Endothelial cell (in vitro differentiated cells): ENCODE measurements at places on chromosomes 12 and 14.
A peak's percentile ranks its signal among the peaks of the same experiment; 100 is the strongest.

DNA sequence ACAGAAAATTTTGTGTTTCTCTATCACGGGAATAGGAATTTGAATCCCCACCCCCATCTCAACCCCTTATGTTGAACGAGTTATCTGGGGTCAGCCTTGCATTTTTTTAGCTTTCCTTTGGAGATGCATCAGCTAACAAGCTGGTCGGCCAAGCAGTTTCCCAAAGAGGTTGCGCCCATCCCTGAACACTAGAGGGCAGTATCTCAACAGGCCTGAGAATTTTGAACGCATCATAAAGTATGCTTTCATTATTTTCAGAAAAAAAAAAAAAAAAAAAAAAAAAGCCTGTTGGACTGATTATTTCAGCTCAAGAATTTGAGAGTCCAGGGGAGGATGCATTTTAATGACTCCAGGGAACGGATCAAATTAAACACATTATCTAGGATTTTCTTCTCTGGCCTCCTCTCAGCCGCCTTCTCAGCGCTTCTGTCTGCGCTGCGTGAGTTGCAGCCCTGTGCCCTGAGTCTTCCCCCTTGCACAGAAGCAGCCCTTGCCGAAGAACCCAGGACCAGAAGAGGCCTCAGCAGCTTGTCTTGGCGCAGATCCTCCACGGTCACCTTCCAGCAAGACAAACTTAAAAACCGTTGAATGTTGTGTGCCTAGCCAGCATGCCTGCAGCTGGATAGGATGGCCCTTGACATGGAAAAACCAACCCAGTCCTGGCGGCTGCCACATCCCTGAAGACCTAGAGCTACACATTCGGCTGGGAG, 76.6 kb upstream of the GZMB start:
- DNase-seq: peak; percentile 60

- DNase-seq: peak; percentile 27
Measured at GRCh38 chr12:112716099-112717093, 75.2 kb upstream of the RPH3A start.

DNA sequence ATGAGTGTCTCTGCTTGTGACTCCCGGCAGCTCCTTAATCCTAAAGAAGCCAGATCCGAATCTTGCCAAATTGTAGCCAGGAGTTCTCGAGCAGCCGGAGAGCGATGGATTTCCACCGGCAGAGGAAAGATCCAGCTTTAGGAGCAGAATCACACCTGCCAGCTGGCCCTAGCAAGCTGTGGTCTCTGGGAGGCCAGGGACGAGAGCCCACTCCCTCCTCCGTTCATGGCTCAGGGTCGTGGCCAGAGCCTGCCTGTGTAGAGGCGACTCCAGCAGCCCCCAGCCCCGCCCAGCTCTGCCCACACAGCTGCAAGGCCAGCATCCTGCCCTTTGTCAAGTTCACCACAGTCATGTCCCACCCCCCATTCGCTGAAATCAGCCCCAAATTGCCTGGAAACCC, 121.0 kb downstream of the SCARB1 start:
- DNase-seq: no peak

- DNase-seq: no peak
Measured at GRCh38 chr12:45681465-45681864, 48.0 kb upstream of the ARID2 start.

- DNase-seq: no peak
Measured at GRCh38 chr12:5268424-5269210, 163.3 kb upstream of the NTF3 start.

DNA sequence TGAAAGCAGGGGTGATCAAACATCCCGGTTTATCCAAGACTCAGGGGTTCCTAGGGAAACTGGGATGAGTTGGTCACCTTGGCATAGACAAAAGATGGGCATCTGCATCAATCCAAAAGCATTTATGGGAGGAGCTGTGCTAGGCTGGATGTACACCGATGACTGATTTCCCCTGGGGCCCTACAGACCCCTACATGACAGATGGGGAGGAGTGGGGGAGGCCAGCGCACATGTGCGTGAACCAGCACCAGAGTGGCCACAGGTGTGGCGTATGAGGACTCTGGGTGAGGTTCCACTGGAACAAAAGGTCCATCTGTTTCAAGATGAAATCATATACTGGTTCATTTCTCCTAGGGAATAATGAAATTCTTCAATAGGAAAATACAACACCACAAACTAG, 210.4 kb downstream of the ITPR2 start:
- no peak for DNase-seq

GRCh38 chr14:95683793-95684192, 2.4 kb upstream of the TCL1B start:
- DNase-seq: no peak

DNA sequence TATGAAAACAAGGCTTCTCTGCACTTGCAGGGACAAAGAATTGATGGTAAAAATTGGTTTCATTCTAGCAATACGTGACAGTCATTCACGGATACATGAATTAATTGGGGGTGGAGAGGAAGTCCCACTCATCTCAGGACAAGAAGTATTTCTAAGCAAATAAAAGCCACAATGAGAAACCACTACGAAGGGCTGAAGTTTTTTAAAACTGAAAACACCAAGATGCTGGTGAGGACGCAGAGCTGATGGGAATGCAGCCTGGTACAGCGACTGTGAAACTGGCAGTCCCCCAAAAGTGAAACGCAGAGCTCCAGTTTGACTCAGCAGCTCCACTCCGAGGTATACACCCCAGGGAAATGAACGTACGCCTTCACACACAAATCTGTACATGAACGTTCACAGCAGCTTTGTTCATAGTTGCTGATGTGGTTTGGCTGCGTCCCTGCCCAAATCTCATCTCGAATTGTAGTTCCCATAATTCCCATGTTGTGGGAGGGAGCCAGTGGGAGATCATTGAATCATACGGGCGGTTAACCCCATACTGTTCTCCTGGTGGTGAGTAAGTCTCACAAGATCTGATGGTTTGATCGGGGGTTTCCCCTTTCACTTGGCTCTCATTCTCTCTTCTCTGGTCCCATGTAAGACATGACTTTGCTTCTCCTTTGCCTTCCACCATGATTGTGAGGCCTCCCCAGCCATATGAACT, 89.0 kb downstream of the SCARB1 start:
- DNase-seq: no peak

DNA sequence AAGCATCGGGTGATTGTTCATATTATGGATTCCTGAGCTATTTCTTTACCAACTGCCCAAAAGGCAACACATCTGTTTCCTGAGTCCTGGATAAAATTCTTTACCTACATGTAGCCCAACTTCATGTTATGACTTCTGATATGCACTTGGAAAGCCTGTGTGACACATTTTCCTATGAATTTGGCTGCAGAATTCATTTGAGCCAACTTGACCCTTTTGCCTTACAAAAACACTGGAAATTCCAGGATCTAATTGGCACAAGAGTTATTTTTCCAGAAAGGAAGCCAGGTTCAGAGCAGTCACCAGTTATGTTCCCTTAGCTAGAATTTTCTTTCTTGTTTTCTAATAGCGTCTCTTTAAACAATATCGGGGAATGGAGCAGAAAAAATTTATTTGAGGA, 202.5 kb upstream of the LRIG3 start:
- DNase-seq: no peak
